Activated naive CD8-positive, alpha-beta T cell treated with anti-CD3 and anti-CD28 coated beads for 36 hours (primary cell): ENCODE measurements at places on chromosomes 5 and 9. TPM values are rescaled to one million over a fixed set of nuclear protein-coding genes. Genes with fewer than 3 reads are reported as not detected.

SPATA31A3 gene
- total RNA-seq, result not detected

AQP3 gene
- 2.9 TPM for total RNA-seq

PDCD1LG2 gene
- total RNA-seq, result not detected

EPB41L4A gene
- total RNA-seq, result 0.06 TPM

ZNF366 gene
- not detected for total RNA-seq

GHR gene
- not detected for total RNA-seq

SNCB gene
- 0.80 TPM for total RNA-seq

F2RL2 gene
- total RNA-seq, result not detected

TBC1D9B gene
- total RNA-seq, result 73.1 TPM

GABBR2 gene
- total RNA-seq, result not detected

MGAT1 gene
- total RNA-seq, result 101 TPM

KCNIP1 gene
- not detected for total RNA-seq

CER1 gene
- total RNA-seq, result not detected
